ENCODE measurements at places on chromosomes 3 and 15. TPM values are rescaled to one million over a fixed set of nuclear protein-coding genes. Genes with fewer than 3 reads are reported as not detected.

The ITIH1 gene
- total RNA-seq, result not detected

The GREM1 gene
- 848 TPM for total RNA-seq

The CYP11A1 gene
- total RNA-seq, result 0.28 TPM

DNA sequence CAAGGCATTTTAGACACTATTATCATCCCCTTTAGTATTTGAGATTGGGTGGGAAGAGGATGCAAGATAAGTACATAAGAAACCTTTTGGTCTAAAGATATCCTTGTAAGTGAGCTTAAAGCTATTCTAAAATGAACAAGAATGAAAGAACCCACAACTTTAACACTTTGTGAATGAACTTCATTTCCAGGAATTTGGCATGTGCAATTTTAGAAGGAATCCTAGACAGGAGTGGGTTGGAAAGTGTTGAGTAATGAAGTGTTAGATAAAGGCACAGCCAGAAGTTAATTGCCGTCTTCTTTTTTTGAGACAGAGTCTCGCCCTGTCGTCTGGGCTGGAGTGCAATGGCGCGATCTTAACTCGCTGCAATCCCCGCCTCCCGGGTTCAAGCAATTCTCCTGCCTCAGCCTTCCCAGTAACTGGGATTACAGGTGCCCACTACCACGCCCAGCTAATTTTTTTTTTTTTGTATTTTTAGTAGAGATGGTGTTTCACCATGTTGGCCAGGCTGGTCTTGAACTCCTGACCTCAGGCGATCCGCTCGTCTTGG is 13.2 kb upstream of the TEX9 start:
- DNase-seq, result no peak

GRCh38 chr15:25345943-25346342 is 92.9 kb downstream of the UBE3A start:
- peak; percentile 4 for DNase-seq

DNA sequence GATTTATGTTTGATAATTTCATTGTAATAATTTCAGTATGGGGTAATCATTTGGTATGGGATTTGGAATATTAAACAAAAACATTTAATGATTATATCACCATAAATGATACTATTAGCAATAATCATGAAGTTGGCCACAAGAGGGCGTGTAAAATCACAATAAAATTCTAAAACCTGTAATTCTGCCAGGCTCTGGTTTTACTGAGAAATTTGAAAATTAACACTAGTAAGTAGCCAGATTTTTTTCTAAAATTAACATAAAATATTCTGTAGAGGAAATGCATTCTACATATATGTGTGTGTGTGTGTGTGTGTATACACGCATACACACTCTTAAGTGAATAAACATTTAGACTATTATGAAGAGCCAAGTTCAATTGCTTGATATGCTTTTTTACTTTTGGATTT is 40.5 kb downstream of the FEZF2 start:
- DNase-seq, result peak; percentile 23

DNA sequence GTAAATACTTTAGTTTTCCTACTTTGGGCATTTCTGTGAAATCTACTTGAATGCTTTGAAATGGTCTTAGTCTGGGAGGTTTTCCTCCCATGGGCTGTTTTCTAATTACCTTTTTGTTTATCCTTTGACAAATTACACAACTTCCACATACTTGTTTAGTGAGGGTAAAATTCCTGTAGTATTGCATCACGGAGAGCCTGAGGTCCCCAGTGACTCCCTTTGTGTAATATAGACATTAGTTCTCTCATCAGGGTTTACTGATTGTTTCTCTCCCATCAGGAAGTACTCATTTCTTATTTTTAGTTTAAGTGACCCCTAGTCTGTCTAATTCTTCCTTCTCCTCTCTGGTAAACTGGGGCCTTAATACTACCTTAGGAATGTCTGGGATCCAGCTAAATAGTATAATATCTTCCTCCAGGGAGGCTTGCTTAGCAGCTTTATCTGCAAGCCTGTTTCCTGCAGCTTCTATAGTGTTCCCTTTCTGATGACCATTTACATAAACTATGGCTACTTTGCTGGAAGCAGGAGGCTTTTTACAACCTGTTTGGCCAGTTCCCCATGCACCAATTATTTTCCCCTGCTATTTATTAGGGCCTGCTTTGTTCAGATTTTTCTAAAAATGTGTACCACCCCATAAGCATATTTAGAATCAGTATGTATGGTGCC is 87.2 kb upstream of the XCR1 start:
- peak; percentile 76 for DNase-seq

- no peak for DNase-seq
Measured at GRCh38 chr3:17234382-17234781, 349.6 kb downstream of the PLCL2 start.

GRCh38 chr3:129953621-129954020 is 20.9 kb upstream of the TRH start:
- no peak for DNase-seq

DNA sequence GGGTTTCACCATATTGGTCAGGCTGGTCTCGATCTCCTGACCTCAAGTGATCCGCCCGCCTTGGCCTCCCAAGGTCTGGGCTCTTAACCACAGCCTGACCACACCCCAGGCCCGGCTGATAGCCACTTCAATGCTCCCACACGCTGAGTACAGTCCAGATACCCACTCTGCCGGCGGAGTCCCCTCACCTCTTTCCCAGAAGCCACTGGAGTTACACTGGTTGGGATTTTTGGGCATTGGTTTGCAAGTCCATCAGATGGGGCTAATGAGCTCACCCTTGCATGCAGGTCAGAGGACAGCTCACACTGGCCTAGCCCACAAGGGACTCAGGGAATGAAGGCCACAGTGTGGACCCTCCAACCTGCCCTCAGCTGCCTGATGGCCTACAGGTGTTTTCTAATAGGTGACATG is 60.1 kb downstream of the IQSEC1 start:
- DNase-seq, result no peak

- DNase-seq, result no peak
Measured at GRCh38 chr3:10289787-10290355, 2.9 kb downstream of the GHRL start.

- DNase-seq, result peak; percentile 25
Measured at GRCh38 chr3:14549256-14549919, 9.2 kb upstream of the GRIP2 start.

GRCh38 chr3:37287776-37288175 is 113.4 kb upstream of the LRRFIP2 start:
- DNase-seq, result peak; percentile 42

DNA sequence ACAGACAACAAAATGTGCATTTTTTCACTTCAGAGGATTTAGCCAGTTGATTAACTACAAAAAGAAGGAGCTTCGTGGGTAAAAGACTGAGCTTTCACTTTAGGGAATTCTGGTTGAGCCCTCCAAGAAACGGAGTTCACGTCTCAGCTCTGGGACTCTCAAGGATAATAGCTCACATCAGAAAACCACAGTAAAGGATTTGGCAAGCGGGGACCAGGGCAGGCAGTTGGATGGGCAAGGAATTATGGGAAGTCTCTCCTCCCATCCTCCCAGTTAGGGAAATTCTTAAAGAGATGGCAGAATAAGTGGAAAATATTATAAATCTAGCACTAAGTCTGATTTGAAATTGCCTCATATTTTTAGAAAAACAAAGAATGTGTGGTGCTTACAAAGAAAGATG is 188.3 kb upstream of the EOMES start:
- no peak for DNase-seq

- no peak for DNase-seq
Measured at GRCh38 chr15:92989470-92989869, 89.3 kb downstream of the CHD2 start.

DNA sequence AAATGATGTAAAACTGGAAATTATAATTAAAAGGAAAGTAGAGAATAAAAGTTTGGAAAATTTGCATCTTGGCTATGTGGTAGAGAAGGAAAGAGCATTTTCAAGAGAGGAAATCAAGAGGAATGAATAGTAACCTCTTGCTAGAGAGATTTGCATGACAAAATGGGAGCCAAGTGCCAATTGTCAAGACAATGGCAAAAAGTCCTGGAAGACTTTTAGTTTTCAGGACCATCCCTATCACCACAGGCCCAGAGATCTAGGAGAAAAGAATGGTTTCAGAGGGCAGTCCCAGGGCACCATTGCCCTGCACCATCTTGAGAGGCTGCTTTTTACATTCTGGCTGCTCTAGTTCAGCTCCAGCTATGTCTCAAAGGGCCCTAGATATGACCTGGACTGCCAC is 1427.6 kb downstream of the ZPLD1 start:
- no peak for DNase-seq

GRCh38 chr3:72872183-72872582 is 15.7 kb upstream of the GXYLT2 start:
- DNase-seq, result peak; percentile 55

DNA sequence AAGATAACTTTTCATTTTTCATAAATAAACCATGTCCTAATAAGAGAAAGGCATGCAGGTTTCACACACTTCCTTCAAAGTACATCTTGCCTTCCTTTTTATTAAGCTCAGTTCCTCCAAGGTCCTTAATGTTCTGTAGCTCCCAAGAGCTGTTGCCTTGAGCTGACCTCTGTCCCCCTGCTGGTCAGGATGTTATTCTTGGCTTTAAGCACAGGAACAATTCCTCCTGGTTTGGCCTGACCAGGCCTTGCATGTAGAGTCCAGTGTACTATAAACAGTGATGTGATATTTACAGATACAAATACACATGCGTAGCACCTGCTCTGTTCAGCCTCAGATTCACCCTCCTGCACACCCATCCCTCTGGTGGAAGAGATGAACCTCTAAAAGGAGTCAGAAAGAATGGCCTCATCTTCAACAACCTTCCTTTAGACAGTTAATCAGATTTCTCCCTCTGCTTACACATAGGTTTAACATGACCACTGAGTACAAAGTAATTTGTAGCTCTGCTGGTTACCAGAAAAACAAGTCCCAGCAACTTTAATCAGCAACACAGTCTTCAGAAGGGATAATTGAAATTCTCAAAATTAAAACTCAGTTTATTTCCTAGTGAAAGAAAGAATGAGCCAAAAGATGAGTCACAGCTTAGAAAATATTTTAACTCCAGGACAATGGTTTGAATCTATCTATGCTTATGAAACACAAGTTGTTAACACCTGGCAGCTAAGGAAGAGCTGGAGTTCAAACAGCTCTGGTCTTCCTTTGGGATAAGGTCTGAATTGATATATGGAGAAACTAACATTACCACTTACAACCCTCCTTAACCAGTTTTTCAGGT is 46.5 kb downstream of the PTPN9 start:
- DNase-seq, result peak; percentile 88

GRCh38 chr15:90479656-90480055 is 50.1 kb upstream of the CRTC3 start:
- DNase-seq, result peak; percentile 8

- DNase-seq, result no peak
Measured at GRCh38 chr15:55573224-55573623, 14.9 kb downstream of the PYGO1 start.

DNA sequence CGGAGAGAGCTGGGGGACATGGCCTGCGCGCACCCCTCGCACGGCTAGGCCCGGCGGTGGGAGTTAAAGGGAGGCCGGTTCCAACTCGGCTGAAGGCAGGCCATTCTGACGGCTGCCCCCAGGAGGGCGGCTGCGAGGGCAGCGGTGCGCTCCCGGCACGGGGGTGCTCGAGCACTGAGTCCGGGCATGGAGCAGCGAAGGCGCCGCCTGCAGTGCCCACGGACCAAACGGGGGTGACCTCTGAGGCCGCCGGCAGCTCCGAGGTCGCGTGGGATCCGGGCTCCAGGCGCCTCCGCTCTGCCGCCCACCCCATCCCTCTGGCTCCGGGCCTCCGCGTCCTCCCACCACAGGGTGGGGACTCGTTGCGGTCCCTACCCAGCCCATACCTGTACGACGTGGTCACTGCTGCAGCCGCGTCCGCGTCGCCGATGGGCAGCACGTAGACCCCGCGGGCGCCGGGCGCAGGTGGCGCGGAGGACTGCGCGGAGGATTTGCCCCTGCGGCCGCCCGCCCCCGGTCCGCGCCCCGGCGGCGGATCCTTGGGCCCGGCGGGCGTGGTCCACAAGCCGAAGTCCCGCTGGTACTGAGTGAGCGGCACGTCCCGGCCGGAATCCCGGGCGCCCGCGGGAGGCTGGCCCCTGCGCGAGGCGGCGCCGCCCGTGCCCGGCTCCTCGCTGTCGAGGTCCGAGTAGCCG is 469 bp downstream of the MAP6D1 start:
- DNase-seq, result no peak

GRCh38 chr15:57220205-57220604 is 156.1 kb upstream of the CGNL1 start:
- peak; percentile 85 for DNase-seq

GRCh38 chr3:154139996-154140436 is 18.8 kb downstream of the ARHGEF26 start:
- no peak for DNase-seq

DNA sequence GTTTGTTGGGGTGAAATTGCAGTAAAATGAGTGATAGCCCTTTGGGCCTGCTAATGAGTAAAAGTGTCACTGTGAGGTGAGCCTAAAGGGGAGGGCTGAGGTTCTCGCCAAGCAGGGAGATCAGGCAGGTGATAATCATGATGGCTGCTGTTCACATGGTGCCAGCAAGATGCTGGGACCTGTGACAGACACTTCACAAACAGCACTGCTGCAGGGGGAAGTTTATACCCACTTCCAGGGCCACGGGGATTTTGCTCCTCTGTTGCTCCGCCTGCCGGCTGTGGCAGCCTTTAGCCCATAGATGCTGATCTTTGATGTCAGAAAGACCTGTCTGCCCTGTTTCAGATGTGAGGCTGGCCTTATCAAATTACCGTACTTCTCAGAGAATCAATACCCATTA is 96.7 kb downstream of the SV2B start:
- no peak for DNase-seq

GRCh38 chr3:114242947-114243346 is 5.6 kb upstream of the ZNF80 start:
- no peak for DNase-seq

DNA sequence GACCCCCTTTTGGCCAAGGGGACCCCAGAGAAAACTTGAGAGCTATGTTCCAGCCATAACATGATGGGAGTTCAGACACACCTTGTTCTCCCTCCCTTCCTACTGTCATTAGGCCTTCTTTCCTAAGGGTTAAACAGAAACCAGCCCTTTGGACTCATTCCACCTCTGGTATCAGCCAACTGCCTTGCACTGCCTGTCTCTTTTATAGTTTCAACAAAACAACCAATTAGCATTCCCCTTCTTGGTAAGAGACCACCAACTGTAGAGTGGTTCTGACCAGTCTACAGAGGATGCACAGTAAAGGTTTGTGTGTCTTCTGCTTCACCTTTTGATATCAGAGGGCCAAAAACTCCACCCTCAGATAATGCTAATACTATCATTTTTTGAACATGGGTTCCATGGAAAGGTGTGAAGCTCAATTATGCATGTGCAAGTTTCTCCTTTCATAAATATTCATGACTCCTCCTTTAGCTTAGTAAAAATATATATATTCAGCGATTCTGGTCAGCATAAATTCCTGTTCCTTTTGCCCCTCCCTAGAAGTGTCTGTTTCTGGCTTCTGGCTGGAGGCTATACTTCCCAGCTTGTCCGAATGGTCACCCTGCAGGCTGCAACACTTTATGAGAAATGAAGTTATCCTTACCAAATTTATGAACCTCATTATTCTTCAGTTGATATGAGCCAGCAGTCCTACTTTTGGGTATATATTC is 55.9 kb downstream of the SERP1 start:
- no peak for DNase-seq
